Breast epithelium (tissue), 4 donors: ENCODE measurements at places on chromosomes 3 and 15. TPM values are rescaled to one million over a fixed set of nuclear protein-coding genes. Genes with fewer than 3 reads are reported as not detected.

The CPA3 gene
- total RNA-seq: 10.1 TPM

The COL6A5 gene
- total RNA-seq: not detected

The KLHL40 gene
- total RNA-seq: not detected

The SUSD5 gene
- 0.66 TPM for total RNA-seq

The GATM gene
- total RNA-seq: 22.8 TPM

The PRR20G gene
- not detected for total RNA-seq

The PTH1R gene
- 38.2 TPM for total RNA-seq

The LNP1 gene
- 2.6 TPM for total RNA-seq

The CFAP100 gene
- not detected for total RNA-seq

- no peak for DNase-seq
These were observed 69.9 kb upstream of the DLG1 start for GRCh38 chr3:197368330-197368729.

- no peak for DNase-seq
These were observed 254.8 kb upstream of the TPRG1 start for GRCh38 chr3:188916934-188917401.

GRCh38 chr3:57074135-57074534 lies 13.7 kb downstream of the SPATA12 start:
- DNase-seq: no peak

GRCh38 chr3:53694046-53694445 lies 152.2 kb downstream of the CHDH start:
- no peak for DNase-seq

DNA sequence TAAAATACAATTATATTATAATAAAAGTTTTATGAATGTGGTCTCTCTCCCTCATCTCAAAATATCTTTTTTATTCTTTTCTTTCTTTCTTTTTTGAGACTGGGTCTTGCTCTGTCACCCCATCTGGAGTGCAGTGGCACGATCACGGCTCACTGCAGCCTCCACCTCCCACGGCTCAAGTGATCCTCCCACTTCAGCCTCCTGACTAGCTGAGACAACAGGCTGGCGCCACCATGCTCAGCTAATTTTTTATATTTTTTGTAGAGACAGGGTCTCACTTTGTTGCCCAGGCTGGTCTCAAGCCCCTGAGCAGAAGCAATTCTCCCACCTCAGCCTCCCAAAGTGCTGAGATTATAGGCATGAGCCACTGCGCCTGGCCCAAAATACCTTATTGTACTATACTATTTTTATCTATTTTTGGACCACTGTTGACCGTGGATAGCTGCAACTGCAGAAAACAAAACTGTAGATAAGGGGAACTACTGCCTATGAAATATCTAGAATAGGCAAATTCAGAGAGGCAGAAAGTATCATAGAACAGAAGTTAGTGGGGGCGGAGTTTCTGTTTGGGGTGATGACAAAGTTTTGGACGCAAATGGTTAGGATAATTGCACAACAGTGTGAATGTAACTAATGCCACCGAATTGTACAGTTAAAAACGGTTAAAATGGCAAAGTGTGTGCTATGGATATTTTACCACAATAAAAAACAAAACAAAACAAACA lies 66.6 kb downstream of the SLC12A8 start:
- DNase-seq: no peak

GRCh38 chr15:100948430-100948762 lies 29.2 kb downstream of the LRRK1 start:
- DNase-seq: no peak

GRCh38 chr15:62457100-62457499 lies 292.0 kb upstream of the C2CD4B start:
- DNase-seq: no peak

DNA sequence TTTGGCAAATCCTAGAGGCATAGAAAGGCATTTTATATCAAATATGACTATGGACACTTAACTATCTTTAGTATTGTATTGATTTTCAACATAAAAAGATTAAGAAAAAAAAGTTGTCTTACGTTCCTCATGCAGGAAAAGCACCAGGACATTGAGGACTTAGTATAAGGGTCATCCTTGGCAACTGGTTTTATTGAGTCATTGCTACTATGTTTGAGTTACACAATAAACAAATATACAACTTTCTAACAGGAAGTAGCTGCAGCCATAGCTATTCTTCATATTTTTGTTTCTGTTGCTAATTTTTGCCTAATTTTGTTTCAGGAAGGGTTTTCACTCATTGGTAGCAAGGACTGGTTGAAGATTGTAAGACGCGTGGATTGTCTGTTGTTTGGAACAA lies 93.0 kb downstream of the NPTN start:
- no peak for DNase-seq

DNA sequence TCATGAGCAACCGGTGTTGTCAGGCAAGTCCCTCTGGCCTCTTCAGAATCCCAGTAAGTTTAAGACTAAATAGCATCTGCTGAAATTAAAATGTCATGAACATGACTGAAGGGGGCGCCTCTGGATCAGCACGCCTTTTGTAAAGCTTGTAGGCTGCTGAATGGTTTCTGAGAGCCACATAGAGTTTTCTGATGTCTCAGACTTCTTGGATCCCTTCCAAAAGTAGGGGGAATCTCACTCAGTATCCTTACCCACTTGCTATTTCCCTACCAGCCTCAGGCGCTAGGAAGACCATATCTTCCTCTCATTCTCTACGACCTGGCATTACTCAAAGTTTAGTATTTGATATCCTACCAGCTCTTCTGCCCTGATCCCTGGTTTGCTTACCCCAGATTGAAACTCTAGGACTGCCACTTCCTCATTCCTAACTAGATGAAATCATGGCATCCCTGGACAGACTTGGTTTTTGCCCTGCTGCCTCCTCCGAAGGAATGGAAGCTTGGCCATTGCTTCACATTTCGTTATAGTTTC lies 62.7 kb upstream of the CD47 start:
- DNase-seq: no peak

DNA sequence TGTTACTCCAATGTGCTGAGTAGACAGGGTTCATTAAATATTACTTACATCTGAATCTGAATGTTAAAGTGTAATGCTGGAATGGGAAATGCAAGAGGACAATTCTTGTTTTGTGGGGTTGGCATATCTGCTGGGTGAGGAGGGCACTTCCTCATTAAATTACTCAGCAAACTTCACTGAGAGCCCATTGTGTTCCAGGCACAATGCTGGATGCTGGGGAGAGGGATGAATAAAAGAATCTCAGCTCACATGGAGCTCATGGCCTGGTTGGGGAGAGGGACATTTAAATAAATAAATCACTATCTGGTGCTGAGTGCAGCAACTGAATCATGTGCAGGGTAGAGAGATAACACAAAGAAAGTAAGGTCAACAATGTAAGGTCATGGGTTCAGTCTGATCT lies 199.2 kb upstream of the CFAP20DC start:
- no peak for DNase-seq

- no peak for DNase-seq
These were observed 420.0 kb downstream of the ROBO2 start for GRCh38 chr3:77459926-77460325.

GRCh38 chr3:5690904-5691532 lies 503.5 kb downstream of the EDEM1 start:
- DNase-seq: no peak

DNA sequence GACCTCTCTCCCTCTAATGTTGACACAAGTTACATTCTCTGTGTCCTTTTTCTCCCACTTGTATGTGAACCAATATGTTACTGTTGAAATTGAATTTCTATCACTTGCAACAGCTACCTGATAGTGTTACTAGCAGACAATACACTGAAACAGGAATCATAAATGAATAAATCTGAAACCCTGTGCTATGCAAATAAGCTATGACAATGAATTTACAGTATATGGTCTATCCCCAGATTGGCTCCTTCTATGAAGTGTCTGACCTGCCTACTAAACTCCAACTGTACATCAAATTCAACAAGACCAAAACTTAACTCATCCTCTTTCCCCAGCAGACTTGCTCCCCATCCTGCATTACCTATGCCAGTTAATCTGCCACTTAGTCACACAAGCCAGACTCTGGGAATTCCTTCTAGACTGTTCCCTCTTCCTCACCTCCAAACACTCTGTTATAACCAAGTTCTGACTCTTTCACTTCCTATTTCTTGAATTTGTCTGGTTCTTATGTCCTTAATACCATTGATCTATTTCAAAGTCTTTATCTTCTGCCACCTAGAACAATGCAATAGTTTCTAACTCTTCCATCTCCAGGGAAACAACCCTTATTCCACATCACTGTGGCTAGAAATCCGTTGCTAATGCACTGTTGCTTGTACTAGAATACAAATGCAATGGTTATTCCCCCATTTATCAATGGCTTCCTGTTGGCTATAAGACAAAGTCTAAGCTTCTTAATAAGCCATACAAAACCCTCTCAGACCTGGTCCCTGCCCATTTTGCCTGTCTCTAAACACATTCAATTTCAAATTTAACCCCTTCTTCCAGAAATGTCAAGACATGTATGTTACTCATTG lies 13.4 kb upstream of the ZNF639 start:
- no peak for DNase-seq

DNA sequence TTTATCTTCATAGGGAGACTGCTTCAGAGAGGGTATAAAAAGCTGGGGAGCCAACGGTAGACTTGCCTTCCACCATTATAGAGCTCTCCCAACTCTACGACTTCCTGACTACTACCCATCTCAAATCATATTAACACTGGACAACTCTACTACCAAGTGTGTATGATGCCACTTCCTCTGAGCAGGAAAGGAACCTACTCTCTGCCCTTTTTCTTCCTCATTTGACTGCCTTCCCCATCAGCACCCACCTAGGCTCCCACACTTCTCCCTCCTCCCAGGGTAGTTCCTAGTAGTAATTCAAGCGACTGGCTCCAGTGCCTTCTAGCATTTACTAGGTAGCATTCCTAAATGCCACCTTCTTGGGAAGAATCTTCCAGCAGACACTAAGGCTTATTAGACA lies 24.5 kb upstream of the TBL1XR1 start:
- DNase-seq: no peak

DNA sequence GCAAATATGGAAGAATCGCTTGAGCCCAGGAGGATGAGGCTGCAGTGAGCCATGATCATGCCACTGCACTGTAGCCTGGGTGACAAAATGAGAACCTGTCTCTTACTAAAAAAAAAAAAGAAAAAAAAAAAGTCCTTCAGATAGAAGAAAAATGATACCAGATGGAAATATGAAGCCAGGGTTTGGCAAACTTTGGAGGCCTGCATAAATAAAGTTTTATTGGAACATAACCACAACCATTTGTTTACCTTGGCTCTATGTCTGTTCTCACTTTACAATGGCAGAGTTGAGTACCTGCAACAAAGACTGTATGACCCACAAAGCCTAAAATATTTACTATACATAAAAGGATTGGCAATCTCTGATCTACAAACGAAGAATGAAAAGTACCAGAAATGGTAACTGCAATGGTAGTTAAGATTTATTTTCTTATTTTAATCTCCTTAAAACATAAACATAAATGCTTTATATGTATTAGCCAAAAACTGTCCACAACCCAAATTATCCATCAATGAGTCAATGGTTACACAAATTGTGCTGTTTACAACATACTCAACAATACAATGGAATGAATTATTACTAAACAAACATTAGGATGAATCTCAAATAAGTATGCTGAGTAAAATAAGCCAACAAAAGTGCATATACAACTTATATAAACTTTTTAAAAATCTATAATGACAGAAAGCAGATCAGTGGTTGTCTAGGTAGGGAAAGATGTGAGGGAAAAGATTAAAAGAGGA lies 41.8 kb downstream of the GOLGB1 start:
- DNase-seq: no peak

GRCh38 chr3:41267975-41268640 lies 68.8 kb downstream of the CTNNB1 start:
- no peak for DNase-seq

DNA sequence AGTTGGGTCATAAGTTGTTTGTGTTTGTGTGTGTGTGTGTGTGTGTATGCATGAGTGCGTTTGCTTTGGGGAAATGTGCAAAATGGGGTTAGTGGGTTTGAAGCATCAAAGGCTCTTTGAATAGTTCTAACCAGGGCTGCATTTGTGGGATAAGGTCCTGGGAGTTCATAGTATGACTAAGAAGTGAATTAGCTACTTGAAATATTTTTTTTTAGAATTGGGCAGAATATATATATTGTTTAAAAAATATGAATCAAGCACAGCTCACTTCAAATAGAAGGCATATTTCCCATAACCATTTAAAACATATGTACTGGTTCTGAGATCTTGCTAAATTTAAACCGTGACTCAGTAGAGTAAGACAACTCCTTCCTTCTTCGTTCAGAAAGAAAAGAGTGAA lies 43.1 kb downstream of the IGF2BP2 start:
- no peak for DNase-seq

DNA sequence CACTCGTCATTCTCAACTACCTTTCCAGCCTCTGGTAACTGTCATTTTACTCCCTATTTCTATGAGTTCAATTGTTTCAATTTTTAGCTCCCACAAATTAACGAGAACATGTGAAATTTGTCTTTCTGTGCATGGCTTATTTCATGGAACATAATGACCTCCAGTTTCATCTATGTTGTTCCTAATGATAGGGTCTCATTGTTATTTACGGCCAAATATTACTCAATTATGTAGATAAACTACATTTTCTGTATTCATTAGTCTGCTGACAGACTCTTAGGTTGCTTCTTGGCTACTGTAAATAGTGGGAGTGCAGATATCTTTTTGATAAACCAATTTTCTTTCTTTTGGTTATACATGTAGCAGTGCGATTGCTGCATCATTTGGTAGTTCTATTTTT lies 374.9 kb upstream of the ROBO1 start:
- no peak for DNase-seq
